Breast epithelium (tissue), 4 donors: ENCODE measurements at places on chromosomes 7 and 10. TPM values are rescaled to one million over a fixed set of nuclear protein-coding genes. Genes with fewer than 3 reads are reported as not detected.

DNA sequence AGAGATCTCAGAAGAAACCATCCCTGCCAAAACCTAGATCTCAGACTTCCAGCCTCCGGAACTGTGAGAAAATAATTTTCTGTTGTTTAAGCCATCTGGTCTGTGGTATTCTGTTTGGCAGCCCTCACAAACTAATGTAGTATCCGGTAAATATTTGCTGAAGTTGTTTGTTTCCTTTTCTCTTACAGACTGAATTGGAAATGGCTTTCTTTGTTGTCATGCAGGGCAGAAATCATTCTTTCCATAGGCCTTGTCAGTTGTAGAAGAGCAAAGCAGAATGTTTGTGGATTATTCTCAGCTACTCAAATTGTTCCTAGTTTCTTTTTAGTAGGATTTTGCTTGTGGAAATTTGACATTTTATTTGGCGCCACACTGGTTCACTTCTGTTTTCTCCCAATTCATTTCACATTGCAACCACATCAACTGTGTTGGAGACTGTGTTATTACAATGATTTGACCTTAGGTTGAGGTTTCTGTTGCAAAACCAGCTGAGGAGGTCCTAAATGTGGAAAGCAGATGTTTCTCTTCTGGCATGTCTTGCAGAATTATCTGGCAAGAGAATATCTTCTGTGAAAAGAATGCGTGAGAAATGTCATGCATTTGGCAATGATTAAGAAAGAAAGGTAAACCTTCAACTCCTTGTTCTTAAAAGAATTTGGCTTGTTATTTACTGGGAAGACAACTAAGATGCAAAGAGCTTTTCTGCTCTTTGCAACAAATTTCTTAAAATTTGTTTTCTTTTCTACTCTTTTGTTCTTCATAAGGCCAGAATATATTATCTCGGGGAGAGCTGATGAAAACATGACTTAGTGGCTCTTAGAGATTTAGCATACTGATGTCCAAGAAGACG lies 25.8 kb downstream of the ACTA2 start:
- no peak for DNase-seq

- no peak for DNase-seq
Observed at GRCh38 chr7:102138676-102139075, 148.0 kb upstream of the SH2B2 start.

DNA sequence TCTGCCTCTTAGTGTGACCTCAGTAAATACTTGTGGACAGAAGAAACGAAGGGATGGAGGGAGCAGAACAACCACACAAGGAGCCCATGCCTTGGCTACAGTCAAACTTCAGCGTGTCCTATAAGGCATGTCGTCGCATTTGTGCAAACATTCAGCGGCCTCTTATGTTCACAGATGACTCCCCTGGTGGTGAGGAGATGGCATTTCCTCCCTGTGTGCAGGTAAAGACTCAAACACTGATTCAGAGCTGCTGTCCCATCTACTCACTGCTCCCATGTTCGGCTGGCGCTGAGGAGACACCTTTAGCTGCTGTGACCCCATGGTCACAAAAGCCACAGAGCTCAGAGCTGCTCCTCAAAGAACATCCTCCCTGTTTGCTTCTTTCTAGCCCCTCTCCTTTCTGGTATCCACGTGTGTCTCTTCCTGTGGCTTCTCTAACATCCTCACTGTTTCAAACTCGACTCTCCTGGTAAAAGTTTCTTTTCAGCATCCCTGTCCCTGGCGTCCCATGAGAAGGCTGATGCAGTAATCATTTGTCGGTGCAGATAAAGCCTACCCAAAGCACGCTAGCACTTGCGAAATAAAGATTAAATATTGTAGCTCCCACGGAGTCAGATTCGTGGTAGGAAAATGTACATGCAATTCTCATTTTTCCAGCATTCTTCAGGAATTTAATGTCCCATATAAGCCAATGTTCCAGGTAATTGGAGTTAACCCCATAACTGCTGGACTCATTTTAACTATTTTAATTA lies 124.9 kb upstream of the NEBL start:
- no peak for DNase-seq

- no peak for DNase-seq
Observed at GRCh38 chr7:732556-732955, 5.5 kb upstream of the PRKAR1B start.

GRCh38 chr10:1378473-1378872 lies 322.3 kb downstream of the WDR37 start:
- no peak for DNase-seq

The RSBN1L gene
- total RNA-seq, result 34.5 TPM
